Stimulated activated CD4-positive, alpha-beta T cell treated with anti-CD3 and anti-CD28 coated beads, Interleukin-12 subunit alpha, Interleukin-12 subunit beta, amount 100 ng/mL, for 24 hours (primary cell): ENCODE measurements at places on chromosomes 1 and 21.

DNA sequence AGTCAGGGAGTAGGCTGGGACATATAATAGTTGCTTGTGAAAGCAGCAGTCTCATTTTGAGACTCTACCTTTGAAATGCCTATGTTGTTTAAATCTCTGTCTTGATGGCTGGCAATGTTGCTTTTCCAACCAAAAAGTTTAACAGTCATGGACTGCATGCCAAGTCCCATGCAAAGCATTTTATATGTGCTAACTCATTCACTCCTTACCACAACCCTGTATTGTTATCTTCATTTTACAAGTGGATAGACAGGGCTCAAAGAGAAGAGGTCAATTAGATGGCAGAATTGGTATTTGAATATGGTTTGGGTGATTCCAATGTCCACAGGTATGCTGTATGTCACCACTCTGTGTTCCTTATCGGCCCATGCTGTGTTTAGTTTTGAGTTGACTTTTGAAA, 331.4 kb upstream of the USP24 start:
- DNase-seq = no peak

- no peak for DNase-seq
Measured at GRCh38 chr1:23122023-23122748, 46.5 kb downstream of the LUZP1 start.

- DNase-seq = no peak
Measured at GRCh38 chr1:109395602-109396512, 1.9 kb downstream of the SORT1 start.

DNA sequence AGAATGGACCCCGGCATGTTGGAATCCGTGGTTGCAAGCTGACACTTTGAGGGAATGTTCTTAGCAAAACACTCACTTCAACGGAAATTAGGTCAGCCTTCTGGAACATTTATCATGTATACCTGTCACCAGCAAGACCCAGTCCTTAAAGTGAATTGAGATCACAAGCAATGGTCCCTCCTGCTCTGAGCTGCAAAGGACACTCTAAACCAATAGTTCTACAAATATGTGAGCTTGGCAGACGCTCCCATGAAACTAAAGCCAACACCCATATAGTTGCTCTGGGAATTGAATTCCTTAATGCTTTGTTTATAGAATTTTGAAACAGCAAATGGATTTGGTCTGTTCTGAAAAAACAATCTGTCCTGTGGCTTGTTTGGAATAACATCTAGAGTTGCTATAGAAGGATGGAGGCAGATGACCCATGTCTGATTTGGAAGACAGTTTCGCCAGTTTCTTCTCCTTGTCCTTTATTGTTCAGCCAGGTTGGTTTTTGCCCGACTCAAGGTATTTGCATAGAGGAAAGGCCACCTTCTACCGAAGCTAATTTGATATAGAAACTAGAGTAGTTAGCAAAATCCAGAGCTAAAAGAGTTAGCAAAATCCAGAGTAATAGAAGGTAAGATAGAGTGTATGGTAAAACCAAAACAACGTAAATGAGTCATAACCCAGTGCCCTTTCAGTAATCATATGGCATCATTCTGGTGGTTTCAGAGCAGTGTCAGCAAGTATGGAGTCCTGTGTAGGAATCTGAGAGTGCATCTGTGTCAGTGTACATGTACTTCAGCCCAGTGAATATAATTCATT, 236.2 kb downstream of the NFIA start:
- DNase-seq = no peak

- no peak for DNase-seq
Measured at GRCh38 chr1:41735631-41736260, 183.0 kb downstream of the HIVEP3 start.

DNA sequence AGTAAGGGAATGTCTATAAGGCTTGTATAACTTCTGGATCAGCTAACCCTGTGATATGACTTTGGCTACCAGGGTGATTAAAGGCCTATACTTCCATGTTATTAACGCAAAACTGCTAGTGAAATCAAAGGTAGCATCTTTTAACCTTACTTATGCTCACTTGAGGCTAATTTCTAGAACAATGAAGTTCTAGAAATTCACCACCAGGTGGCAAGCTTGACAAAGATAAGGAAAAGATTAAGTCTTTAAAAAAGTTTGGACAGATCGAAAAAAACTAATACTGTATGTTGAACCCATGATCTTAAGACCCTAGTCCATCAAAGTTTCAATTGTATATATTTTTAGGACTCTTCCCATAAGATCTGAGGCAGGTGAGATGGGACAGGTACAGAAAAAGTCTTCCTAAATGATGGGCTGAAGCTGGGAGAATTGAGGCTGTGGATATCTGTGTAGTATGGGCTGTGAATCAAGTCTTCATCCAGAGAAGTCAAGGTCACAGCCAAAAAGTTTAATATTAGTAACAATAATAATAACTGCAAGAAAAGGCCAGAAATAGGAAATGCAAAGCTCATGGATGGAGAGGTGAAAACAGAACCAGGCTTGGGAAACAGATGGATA, 18.8 kb downstream of the KYAT3 start:
- DNase-seq = no peak

GRCh38 chr1:56709269-56709880, 64.3 kb downstream of the PRKAA2 start:
- DNase-seq = no peak

DNA sequence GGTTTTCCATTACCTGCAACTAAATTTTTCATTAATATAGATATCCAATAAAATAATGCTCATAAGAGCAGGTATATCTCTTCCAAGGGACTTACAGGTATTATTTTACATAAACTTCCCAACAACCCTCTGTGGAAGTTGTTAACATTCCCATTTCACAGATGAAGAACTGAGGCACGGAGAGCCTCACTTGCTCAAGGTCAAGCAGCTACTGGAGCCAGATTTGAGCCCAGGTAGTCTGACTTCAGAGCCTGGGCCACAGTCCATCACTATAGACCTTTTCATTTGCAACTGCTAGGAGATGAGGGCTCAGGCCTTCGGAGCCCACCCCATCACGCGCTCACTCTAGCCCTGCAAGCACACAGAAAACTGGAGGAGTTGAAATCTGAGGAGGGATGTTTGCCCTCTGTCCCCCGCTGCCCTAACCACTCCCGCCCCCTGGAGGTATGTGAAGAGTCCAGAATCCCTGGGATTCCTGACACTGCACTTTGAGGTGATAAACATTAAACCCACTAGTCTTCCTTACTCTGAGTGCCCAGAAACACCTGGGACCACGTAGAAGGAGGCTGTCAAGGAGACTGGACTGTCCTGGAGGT, 11.7 kb upstream of the ALPL start:
- DNase-seq = no peak

- no peak for DNase-seq
Measured at GRCh38 chr1:111894497-111894896, 95.0 kb downstream of the KCND3 start.

- no peak for DNase-seq
Measured at GRCh38 chr1:25834894-25835293, 15.1 kb downstream of the MTFR1L start.

DNA sequence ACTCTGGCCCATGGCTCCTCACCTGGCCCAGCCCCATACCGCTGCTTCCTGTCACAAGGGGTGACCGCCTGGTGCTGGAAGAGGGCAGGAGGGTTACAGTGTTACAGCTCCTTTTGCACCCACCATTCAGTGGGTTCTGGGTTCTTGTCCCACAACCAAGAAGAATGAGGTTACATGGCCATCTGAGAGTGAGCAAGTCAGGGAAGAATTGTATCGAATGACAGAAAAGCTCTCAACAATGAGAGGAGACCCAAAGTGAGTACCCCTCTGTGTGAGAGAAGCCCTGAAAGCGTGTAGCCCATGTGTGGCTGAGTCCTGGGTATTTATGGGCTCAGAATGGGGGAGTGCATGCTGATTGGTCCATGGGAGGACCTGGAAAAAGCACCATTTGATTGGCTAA, 888.5 kb downstream of the ADGRL2 start:
- DNase-seq = no peak

GRCh38 chr1:236175642-236176336, 33.5 kb downstream of the GPR137B start:
- no peak for DNase-seq

DNA sequence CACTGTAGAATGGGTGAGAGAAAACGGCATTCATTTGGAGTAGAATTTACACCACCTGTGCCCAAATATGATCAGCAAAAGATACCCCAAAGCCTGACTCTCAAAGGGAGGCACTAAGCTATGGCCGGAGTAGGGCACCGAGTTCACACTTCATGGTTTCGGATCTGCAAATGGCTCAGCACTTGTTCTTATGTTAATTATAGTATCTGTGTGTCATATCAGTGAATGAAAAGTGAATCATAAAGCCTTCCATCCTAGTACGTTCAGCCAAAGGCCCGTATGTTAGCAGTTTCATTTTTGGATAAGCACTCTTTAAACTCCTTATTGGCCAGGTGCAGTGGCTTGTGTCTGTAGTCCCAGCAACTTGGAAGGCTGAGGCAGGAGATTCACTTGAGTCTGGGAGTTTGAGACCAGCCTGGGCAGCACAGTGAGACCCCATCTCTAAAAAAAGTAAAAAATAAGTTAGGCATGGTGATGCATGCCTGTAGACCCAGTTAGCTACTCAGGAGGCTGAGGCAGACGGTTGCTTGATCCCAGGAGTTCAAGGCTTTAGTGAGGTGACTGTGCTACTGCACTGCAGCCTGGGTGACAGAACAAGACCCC, 4.9 kb upstream of the CORT start:
- no peak for DNase-seq

DNA sequence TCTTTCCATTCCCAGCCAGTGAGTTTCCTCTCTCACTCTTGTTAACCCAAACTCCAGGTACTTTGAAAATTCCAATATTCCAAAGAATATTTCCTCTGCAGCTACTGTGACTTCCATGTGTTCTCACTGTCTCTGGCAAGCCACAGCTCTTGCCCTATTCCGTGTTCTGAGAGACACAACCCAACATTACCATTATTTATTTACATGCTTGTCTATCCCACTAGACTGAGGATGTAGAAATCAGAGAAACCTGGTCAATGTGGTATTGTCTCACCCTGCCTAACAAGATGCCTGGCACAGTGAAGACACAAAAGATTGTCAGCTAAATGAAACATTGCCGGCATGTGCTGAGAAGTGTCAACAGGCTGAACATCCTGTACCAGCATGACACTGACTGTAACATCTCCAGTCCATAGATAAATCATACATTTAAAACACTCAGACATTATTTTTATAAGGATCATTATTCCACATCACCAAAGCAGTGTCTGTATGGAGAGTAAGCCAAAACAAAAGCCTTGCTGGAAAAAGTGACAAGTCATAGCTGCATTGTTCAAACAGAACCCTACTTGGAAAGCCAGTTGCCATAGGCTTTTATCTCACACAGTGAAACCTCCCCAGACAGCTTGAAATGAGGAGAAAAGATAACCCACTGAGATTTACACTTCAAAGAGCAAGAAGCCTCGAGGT, 72.3 kb downstream of the SIPA1L2 start:
- DNase-seq = no peak

DNA sequence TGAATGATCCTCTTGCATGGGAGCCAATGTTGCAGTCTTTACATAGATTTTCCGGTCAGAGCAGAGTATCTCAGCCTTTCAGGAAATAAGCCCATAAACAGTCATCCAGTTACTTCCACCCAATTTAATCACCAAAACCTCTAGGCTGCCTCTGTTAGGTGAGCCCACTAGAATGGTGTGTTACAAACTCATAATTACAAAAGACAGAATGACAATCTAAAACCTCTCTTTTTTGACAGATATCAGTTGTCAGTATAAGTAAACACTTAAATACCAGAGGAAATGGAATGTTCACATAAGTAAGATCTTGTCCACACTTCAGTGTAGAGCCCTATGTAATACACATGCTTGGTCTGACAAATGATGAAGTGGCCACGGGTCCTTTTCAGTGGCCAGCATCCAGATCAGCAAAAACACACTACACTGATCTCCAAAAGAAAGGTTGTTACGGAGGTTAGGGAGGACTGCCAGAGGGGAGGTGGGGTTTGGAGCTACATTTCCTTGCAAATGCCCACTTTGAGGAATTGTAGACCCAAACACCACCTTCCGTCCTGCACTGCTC, 71.3 kb upstream of the FBXO28 start:
- DNase-seq = no peak

DNA sequence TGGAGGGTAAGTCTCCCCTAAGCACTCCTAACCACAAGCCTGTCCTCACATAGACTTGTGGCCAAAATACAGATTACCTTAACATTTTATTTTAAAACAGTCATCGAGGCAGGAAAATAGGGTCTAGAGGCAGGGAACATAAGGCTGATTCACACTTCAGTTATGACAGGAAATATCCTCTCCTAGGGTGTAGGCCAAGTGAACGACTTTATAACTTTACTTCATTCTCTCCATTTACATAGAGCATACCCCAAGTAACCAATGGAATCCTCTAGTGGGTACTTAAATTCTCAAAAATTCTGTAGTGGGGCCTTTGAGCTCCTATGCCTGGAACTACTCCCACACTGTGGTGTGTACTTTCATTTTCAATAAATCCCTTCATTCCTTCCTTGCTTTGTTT, 113.0 kb downstream of the WDR3 start:
- no peak for DNase-seq

GRCh38 chr1:63984257-63984929, 210.6 kb downstream of the ROR1 start:
- no peak for DNase-seq

- no peak for DNase-seq
Measured at GRCh38 chr1:221897321-221897721, 155.4 kb upstream of the DUSP10 start.

DNA sequence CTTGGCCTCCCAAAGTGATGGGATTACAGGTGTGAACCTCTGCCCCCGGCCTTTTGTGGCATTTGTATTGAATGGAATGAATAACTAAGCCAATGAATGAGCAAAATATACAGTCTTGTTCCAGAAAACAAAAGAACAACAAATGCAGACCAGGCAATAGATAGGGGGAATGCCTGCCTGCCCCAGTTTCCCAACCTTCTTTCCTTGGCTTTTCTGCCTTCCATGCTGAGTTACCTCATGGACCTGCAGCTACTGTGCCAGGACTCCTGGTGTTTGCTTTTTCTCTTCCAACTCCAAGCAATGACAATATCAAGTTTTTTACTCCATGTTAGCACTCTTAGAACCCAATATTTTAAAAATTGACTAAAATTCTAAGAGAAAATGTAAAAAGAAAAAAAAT, 58.6 kb upstream of the BACH1 start:
- no peak for DNase-seq

DNA sequence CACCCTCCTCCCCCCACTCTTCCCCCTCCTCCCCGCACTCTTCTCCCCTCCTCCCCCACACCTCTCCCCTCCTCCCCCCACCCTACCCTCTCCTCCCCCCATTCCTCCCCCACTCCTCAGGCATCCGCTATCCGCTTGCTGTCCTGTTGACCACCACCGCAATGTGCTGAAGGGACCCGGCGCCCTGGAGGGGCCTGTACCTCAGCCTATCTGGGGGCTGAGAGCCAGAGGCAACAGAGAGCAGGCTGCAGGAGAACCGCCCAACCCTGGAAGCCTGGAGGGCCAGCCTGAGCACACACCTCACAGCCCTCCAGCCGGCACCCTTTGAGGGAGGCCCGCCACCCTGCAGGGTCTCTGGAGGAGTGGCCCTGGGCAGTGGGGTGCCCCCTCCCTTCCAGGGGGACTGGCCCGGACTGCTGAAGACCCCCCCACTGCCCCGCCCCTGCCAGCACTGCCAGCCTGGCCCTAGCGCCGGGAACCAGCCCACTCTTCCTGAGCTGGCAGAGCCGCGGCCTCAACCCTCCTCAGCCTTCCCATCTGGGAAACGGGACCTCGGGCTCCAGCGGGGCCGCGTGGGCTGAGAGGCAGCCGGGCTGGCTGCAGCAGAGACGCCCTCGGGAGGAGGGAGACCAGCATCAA, 1.2 kb downstream of the C1QTNF12 start:
- DNase-seq = no peak

GRCh38 chr1:5311634-5312292, 657.4 kb downstream of the AJAP1 start:
- no peak for DNase-seq
